NCI-H1694 (cell line): ENCODE measurements at places on chromosomes 5 and 9.
A peak's percentile ranks its signal among the peaks of the same experiment; 100 is the strongest.

- no peak for DNase-seq
Measured at GRCh38 chr5:101136454-101136853, 233.4 kb upstream of the ST8SIA4 start.

DNA sequence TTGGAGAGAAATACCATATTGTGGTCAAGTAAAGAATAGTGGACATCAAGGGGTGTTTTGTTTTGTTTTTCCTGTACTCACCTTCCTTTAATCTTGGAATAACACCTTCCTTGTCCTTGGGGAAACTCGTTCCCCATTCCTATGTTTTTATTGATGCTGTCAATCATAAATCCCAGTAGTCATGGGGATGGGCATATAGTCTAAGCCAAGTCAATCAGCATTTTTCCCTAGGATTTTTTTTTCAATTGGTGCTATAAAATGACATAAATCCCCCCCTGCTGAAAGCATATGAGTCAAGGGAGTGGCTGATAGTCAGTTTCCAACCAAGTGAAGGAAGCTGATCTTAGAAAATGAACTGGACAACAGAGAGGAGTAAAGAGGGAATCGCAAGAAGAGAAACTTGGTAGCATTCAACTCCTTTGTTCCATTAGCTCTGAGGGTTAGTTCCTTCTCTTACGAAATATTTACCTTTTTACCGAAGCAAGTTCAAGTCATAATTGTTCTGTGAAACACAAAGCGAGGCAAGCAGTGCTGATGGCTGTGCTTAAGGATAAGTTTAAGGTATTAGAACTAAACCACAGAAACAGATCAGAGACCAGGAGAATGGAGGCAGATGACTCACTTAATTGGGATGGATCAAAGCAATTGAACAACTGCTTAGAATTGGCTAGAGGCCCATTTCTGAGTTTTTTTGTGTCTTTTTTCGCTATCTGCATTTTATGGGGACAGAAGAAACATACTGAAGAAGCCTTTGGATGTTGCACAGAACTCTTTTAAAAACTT lies 218.6 kb downstream of the SEMA6A start:
- no peak for DNase-seq

DNA sequence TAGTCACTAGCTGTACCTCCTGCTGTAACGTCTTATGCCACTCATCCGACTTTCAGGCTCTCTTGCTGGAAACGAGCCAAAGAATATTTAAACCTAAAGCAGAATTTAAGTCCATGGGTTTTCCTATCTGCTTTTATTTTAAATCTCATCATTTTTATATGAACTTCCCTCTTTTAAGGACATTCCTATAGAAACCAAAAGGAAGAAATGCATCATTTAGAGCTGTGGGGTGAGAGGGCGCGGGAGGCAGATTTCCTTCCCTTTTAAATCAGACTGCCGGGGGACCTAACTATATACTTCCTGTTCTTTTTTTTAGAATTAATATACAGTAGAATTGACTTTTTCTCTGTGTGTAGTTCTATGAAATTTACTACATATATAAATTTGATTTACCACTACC lies 468.8 kb downstream of the BNC2 start:
- DNase-seq = no peak

- DNase-seq = no peak
Measured at GRCh38 chr5:37619353-37619752, 220.5 kb downstream of the GDNF start.

GRCh38 chr5:3593771-3594509 lies 1.7 kb upstream of the IRX1 start:
- DNase-seq = no peak

GRCh38 chr5:43363445-43364152 lies 48.6 kb downstream of the CCL28 start:
- no peak for DNase-seq

DNA sequence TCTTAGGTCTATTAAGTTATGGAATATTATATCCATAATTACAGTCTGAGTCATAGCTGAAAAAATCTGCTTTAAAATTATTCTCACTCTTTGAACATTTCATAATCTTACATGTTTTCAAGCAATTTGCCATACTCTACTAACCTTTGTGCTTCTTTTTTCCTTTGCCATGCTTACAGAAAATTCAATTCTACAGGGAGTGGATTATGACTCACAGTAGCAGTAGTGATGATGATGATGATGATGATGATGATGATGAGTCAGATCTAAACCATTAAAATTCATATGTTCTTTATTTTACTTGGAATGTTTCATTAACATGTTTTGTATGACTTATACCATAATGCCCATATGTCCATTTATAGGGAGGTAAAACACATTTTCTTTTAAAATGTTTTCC lies 207.1 kb downstream of the VPS13A start:
- DNase-seq = no peak

- DNase-seq = peak; percentile 32
Measured at GRCh38 chr9:123401879-123402513, 46.0 kb downstream of the CRB2 start.

- DNase-seq = peak; percentile 45
Measured at GRCh38 chr9:130478736-130479575, 34.2 kb downstream of the ASS1 start.

- no peak for DNase-seq
Measured at GRCh38 chr9:106502930-106503329, 360.0 kb upstream of the ZNF462 start.

DNA sequence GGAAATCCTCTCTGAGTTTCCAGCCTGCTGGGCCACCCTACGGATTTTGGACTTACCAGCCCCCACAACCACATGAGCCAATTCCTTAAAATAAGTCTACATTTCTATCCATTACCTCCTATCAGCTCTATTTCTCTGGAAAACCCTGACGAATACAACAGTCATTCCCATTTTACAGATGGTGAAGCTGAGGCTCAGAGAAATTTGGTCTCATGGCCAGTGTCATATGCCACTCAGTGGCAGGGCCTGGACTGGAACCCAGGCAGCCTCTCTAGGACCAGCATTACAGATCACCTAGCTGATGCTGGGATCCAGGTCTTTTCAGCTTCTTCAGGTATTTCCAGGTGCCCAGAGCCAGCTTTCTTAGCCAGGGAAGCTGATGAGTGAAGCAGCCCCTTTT lies 45.0 kb upstream of the SH3PXD2B start:
- no peak for DNase-seq

GRCh38 chr5:143063175-143063970 lies 293.2 kb downstream of the ARHGAP26 start:
- no peak for DNase-seq

DNA sequence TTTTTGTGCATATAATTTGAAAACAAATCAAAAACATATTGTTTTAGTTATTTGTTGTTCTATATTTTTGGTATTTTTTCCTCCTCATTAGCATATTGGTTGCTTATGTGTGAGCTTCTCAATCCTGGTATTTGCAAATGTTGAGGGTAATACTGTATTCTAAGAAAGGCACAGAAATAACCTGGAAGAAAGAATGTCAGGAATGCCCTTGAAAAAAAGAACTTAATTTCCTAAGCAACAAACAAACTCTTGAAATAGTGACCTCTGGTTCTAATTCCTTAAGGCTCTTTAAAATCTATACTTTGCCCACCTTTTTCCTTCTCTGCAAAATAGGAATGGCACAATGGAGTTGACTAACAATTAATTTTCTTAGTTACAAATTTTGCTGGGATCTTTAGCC lies 117.5 kb downstream of the HMHB1 start:
- DNase-seq = no peak

GRCh38 chr5:95707055-95707454 lies 24.1 kb upstream of the RHOBTB3 start:
- DNase-seq = no peak

GRCh38 chr5:110008131-110008530 lies 318.4 kb downstream of the MAN2A1 start:
- no peak for DNase-seq

GRCh38 chr5:181088289-181088688 lies 42.7 kb downstream of the OR2V1 start:
- no peak for DNase-seq

DNA sequence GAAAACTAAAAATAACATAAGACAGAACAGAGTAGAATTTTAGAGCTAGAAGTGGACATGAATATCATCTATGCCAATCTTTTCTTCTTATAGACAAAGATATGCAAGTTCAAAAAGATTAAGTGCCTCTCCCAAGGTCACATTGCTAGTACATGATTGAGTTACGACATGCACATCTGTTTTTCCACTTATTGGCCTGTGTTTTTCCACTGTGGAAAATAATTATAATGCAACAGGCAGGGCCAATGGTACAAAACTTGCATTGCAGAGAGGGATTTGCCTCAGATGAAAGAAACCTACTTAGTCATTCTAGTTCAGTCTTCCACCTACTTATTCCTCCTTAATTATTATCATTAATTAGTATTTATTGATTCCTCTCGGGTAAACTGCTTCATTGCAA lies 407.8 kb upstream of the SGCD start:
- DNase-seq = no peak

DNA sequence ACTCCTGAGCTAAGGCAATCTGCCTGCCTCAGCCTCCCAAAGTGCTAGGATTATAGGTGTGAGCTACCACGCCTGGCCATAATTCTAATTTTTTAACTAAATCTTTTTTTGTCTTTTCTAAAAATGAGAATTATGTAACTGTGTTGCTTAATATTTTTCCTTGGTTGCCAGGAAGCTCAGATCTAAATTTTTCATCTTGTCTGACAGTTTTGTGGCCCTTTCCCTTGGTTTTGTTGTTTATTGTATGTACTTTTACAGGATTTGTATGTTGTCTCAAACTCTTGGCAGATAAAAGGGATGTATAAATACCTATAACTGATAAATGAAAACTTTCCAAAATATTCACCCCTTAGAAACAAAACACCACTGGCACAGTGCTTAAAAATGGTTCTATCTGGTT lies 88.2 kb upstream of the KLF9 start:
- no peak for DNase-seq

GRCh38 chr5:103315455-103315854 lies 56.9 kb downstream of the MACIR start:
- no peak for DNase-seq

- DNase-seq = no peak
Measured at GRCh38 chr5:59466271-59466670, 427.3 kb downstream of the PDE4D start.

GRCh38 chr9:101325053-101325452 lies 59.8 kb downstream of the BAAT start:
- no peak for DNase-seq

DNA sequence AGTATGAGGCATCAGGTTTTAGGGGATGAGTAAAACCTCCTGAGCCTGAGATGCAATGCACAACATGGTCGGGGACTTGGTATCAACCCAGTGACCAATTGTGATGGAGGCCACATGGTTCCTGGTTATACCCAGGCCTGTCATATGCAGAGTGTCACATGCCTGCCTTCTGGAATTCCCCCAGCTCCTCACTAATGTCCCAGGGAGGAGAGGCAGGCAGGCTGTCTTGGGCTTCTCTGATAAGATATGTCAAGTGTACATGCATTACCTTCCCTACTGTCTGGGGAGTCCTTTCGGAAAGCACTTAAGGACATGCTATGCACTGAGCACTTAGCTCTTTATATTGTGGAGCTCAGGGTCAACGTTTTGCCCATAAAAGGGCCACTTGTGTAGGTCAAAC lies 14.2 kb upstream of the PALM2AKAP2 start:
- DNase-seq = no peak

DNA sequence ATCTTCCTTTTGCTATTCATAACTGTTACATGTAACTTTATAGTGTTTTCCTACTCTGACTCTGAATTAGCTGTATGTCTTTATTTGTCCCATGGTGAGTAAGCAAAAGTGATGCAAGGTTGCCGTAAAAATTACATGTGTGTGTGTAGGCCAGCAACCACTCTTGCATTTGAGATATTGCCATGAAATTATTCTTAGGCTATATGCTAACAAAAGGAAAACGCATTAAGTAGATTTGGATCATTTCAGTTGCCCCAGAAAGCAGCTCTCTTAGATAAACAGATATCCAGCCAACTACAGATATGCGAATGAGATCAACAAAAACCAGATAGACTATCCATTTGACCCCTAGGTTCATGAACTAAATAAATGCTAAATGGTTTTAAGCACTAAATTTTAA lies 73.6 kb downstream of the CYLC2 start:
- DNase-seq = no peak

- no peak for DNase-seq
Measured at GRCh38 chr9:38308136-38308535, 84.4 kb upstream of the ALDH1B1 start.

DNA sequence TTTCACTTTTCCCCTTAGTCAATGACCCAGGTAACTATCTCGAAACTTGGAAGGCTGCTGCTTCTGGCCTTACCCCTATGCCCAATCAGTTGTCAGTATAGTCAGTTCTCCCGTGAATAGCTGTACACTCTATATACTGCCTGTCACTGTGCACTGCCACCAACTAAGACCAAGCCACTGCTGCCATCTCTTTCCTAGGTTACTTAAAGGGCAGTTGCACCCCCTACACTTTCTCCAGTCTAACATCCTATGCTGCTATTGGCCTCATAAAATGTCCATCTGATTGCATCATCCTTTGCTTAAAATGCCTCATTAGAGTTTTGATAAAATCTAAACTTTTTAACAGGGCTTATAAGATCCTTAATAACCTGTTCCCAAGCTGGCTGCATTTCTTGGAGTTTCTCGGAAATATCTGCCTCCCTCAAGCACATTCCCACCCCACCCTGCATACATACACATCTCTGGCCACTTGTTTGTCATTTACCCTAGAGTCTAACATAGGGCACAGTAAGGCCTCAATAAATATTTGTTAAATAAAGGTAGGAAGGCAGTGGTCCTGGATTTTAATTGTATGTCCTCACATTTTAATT lies 32.8 kb upstream of the TNFAIP8 start:
- DNase-seq = no peak

DNA sequence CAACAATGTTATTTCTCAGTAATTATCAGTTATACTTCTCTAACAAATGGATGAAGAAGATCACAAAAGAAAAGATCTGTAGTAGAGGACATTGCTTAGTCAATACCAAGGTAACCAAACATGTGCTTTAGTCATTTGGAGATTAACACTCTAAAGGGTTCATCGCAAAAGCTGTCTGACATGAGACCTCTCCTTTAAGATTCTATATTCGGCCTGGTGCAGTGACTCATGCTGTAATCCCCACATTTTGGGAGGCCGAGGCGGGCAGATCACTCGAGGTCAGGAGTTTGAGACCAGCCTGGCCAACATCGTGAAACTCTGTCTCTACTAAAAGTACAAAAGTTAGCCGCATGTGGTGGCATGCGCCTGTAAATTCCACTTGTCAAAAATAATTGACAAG lies 18.3 kb upstream of the CKMT2 start:
- DNase-seq = no peak

DNA sequence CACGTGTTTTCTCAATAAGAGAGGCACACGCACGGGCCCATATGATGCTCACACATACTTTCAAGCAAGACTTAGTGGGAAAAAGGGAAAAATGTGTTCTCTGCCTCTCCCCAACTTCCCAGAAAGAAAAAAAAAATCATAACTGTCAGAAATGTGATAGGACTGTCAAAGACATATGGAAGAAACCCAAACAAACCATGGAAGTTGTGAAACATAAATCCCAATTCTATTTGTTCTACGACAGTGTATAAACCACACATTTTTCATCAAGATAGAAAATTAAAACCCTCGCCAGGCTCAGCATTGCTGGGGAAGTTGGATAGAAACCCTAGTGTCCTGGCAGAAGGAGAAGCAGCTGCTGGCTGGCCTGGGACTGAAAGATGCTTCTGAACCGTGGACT lies 211.9 kb downstream of the PAX5 start:
- no peak for DNase-seq

- DNase-seq = no peak
Measured at GRCh38 chr9:92186631-92187030, 71.4 kb upstream of the SPTLC1 start.
